ENCODE measurements at places on chromosomes 1 and 21.

- DNase-seq, result no peak
Observed at GRCh38 chr1:211833174-211833820, 2.7 kb upstream of the LPGAT1 start.

DNA sequence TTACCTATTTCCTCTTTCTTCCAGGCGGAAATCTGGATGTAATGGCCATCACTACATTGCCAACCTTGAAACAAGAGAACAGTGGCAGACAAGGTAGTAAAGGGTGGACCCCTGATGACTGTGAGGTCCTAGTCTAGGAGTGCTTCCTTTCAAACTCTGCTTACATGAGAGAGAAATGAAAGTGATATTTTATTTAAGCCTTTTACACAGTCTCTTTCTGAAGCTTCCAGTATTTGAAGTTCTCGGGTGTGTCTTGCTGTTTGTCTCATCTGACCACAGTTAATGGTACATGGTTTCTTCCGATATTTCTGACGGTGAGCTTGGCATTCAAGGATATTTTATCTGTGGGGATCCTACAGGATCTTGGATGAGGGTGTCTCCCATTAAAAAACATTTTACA, 215.2 kb downstream of the SLC45A1 start:
- no peak for DNase-seq

GRCh38 chr1:61395146-61395800, 312.9 kb downstream of the NFIA start:
- DNase-seq, result no peak

DNA sequence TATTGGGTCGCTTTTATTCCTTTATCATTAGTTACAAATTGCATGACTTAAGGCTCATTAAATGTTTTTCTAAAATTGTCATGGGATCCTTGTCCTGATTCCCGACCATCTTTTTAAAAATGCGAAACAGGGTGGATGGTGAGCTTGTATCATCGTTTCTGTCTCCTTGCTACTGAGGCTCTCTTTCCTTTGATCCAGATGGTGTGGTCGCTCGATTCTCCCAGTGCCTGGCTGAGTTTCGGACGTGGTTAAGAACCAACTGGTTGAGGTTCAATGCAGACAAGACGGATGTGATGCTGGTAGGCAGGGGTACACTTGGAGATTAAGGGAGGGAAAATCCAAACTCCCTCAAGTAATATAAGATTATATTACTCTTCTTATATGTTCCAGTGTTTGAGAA, 1.2 kb downstream of the MIER1 start:
- DNase-seq, result no peak

GRCh38 chr21:39658066-39658465, 45.3 kb downstream of the B3GALT5 start:
- DNase-seq, result no peak

DNA sequence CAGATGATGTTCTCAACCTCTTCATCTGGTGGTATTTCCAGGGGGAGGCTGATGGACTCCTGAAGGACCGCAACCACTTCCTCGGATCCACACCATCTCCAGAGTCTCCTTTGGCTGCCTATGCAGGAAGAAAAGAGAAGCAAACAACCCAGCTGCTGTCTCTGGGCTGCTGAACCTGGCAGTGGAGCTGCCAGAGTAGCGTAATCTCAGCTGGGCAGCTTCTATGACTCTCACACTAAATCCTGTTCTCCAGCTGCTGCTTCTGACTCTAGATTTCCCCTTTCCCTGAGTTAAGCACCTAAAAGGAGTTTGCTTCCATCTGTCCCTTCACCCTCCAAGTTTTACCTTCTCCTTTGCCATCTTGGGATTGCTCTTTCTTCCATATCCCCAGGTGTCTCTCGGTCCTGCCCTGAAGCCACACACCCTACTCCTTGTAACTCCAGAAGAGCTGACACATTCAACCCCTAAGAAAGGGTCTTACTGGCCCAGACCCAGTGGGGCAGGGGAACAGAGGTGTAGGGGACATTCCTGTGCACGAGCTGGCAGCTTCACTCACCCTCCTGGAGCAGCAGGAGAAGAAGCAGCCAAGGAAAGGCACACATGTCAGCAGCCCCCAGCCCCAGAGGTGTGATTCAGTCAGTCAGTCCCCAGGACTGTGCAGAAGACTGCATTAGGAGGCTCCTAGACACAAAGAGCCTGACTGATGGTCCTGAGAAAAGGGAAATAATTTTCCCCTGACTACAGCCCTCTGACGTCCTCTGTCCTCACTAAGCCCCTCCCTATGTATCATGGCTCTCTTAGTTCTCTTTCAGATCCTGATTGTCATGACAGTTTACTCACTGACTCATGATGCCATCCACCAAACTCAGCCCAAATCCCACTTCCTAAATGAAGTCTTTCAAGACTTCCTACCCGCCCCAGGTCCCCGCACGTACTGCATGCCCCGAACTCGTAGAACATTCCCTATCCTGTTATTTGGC, at the start of gene SLAMF9:
TSS of gene SLAMF9 (minus strand) at position 702 of the 980 bp plus-strand sequence. CDS start at position 602, 100 bp downstream.
- DNase-seq, result no peak

GRCh38 chr1:233327651-233328141, at the start of gene MAP3K21:
Gene MAP3K21, plus strand, starts transcription at chr1:233327724. Its CDS starts 305 bp downstream, at chr1:233328029.
- DNase-seq, result no peak

GRCh38 chr1:41874151-41874719, 44.5 kb downstream of the HIVEP3 start:
- no peak for DNase-seq

DNA sequence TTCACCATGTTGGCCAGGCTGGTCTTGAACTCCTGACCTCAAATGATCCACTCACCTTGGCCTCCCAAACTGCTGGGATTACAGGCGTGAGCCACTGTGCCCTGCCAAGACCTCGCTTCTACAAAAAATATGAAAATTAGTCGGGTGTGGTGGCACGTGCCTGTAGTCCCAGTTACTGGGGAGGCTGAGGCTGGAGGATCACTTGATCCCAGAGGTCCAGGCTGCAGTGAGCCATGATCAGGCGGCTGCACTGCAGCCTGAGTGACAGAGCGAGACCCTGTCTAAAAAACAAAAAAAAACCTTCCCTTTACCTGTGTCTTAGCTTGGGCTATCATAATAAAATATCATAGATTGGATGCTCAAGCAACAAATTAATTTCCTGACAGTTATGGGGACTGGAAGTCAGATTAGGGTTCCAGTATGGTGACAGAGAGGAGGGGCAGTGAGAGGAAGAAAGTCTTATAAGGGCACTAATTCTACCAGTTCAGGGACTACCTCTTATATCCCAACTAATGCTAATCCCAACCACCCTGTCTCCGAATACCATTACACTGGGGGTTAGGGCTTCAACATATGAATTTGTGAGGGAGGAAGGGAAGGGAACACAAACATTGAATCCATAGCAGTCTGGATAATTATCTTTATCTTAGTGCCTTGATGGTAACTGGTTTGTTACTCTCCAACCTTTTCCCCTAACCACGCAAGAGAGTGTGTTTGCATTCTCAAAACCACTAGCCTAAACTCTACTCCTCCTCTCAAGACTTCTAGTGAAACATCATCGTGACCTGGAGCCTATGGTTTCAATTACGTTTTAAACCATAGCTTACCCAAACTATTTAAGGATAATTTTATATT, 1.0 kb upstream of the NAXE start:
- DNase-seq, result no peak

- no peak for DNase-seq
Observed at GRCh38 chr1:23196627-23197328, 20.5 kb downstream of the HTR1D start.

GRCh38 chr1:201180141-201180540, 10.5 kb upstream of the IGFN1 start:
- DNase-seq, result no peak

DNA sequence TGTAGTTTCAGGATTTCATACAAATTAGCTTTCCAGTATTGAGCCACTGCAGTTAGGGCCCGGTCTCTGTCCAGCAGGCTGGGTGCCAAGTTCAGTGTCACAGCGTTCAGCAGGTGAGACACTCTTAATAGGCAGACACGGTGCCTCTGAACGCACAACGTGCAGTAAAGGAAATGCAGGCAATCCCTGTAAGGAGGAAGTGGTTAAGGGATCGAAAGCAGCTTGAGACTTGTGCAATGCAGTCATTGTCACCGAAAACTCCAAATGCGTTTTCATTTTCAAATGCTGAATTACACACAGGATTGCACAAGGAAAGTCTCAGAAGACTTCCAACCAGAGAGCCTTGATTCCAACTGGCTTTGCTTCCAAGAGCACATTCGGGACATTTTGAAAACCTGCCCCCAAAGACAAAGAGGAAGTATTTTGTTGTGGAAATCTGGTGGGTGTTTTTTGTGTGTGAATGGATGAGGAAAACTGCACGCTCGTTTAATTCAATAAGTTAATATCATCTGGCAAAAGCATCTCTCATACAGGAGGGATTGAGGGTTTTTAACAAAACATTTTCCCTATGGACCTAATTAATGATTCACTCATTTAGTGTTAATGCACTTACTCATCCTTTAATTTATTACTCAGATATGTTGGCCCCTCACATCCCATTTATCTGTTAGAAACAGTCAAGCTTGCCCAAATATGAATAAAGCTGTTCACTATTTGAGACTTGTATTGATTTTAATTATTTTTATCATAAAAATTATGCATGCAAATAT, 61.6 kb downstream of the PTGS2 start:
- DNase-seq, result no peak

DNA sequence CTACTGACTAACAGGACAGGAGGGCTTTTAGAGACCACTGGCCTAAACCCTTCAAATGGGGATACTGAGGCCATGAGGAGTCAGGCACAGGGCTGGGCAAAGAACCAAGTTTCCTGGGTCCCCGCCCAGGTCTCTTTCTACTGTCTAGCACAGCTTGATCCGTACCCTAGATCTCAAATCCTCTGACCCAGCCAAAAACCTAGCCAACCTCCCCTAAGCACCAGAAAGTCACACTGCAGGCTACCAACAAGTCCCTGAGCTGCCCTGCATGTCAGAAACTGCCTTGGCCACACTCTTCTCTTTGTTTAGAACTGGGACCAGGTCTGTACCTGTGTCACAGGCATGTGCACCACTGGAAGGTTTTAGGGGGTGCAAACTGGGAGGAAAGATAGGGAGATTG, 33.6 kb downstream of the AHDC1 start:
- DNase-seq, result no peak

DNA sequence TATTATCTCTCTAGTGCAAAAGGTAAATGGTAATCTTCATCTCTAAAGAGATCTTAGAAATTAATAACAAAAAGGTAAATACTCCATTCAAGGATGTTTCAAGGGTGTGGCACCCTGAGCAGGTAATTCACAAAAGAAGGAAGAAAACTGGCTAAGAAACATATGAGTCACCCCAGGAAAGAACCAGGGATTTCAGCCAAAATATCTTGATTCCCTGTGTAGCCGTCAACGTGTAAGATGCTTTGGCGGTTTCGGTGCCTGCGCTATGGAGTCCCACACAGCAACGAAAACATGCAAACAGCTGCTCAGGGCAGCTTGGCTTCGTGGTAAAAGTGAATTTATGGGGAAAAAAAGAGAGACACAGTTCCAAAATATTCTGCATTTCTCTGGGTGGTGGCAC, 3.7 kb downstream of the ITGB2 start:
- DNase-seq, result no peak

DNA sequence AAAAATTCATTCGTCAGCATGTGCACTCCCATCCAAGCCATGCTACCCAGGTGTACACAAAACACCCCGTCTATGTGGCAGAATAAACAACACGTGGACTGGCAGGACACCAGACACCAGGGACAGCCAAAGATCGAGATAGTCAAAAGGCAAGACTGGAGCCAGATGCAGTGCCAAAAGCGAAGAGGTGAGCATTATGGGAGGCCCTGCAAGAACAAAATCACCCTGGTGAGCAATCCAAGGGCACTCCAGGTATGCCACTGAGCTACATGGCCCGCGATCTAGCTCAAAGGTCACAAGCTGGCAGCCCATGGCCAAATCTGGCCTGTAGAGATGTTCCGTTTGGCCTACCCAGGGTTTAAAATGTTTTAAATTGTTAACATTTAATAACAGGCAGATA, 33.7 kb downstream of the PLPP3 start:
- DNase-seq, result no peak

DNA sequence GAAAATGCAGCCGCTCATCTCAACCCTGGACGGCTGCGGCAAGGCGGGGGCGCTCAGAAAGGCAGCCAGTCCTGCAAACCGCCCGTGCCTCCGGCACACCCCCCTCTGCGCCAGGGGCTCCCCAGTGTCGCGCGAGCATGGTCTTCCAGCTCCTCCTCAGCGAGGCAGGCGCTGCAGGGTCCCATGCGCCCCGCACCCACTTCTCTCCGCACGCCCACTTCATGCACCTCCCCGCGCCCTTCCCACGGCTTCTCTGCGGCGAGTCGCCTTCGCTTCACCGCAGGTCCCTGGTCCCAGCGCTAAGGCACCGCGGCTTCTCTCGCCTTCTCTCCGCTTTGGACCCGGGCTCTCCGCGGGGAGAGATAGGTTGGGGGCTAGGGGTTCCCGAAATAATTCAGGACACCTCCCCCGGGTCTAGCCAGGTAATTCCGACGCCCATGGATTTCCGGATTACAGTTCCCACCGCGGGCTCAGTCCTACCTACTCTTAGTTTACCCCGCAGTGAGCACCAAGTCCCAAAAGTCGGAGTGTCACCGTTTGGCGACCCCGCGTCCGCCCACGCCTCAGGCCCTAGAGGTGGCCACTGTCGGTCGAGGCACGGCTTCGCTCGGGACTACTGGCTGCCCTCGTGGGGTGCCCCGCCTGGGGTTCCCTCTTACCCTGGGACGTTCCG, 67.5 kb downstream of the SYT2 start:
- no peak for DNase-seq

DNA sequence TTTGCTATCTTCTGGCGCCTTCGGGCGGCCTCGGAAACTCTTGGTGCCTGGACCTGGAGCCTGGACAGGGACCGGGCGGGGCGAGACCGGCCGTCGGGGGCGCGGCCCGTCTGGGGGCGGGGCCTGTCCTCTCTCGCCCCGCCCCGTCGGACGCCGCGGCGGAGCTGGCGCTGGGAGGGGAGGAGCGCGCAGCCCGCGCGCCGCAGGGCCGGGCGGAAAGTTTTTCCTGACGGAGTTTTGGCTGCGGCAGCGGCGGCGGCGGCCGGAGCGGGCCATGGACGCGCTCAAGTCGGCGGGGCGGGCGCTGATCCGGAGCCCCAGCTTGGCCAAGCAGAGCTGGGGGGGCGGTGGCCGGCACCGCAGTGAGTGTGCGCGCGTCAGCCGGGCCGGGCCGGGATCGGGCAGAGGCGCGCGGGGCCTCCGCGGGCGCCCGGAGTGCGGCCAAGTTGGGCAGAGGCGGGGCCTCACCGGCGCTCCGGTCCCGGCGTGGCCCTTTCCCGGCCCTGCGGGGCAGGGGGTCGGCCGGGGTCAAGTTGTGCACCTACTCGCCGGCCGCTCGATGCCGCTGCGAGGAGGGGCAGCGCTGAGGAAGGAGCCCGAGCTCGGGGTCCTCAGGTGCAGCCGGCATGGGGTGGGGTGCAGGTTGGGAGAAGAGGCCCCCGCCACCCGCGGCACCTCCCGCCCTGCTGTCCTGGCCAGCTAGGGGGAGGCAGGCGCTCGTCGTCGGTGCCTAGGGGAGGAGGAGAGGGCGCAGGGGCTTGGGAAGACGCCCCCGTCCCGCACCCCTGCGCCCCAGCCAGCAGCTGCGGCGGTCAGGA, at the start of gene LDLRAP1:
TSS of gene LDLRAP1 (plus strand) at position 182 of the 818 bp plus-strand sequence. CDS start at position 275, 93 bp downstream.
- DNase-seq, result peak; percentile 24

GRCh38 chr1:117128323-117129079, 7.0 kb upstream of the TRIM45 start:
- no peak for DNase-seq

- no peak for DNase-seq
Observed at GRCh38 chr1:203299169-203299568, 6.2 kb upstream of the BTG2 start.

Data from T follicular helper cell (primary cell).